ENCODE measurements at places on chromosomes 5 and 9.

- DNase-seq: no peak
Measured at GRCh38 chr5:116216246-116216645, 131.4 kb downstream of the COMMD10 start.

- DNase-seq: no peak
Measured at GRCh38 chr9:135697226-135697625, 2.1 kb downstream of the SOHLH1 start.

- no peak for DNase-seq
Measured at GRCh38 chr5:6804766-6805501, 91.7 kb downstream of the TENT4A start.

GRCh38 chr9:107782789-107783188 is 293.2 kb upstream of the KLF4 start:
- DNase-seq: no peak

- no peak for DNase-seq
Measured at GRCh38 chr9:109996936-109997580, 210.9 kb downstream of the C9orf152 start.

- no peak for DNase-seq
Measured at GRCh38 chr9:17230646-17231045, 95.8 kb downstream of the CNTLN start.

DNA sequence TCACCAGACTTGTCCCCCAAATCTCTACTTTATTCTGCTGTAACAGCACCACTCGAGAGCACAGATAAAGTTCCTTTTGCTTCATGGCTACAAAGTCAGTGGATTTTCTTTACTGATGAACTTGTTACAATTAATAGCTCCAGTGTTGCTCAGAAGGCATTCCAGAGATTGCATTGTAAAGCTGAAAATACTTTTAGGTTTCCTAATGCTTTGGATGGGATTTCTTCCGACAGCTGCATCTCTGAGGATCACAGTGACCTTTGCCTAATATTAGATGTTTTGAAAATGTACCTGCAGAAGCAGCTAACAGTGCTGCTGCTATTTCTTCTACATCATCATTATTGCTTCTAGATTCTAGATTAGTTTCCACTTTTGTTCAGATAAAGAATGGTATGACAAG is 58.8 kb upstream of the TMEM171 start:
- DNase-seq: no peak

- no peak for DNase-seq
Measured at GRCh38 chr5:5739490-5739945, 317.0 kb downstream of the ICE1 start.

DNA sequence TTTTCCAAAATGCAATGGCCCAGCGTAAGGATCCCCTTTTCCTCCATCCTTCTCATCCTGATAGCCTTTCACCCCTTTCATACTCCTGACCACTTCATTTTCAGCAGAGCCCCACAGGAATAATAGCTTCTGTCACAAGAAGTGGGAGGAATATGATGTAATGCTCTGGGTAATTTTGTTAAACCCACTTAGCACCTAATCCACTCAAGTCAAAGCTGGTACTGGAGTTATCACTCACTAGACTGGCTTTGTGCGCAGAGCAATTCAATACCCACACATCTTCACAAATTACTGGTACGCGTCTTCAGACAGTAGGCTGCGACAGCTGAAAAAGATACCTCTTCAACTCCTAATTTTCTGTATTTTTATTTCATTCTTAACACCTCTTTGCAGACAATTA is 2232.8 kb upstream of the WWC1 start:
- DNase-seq: no peak

DNA sequence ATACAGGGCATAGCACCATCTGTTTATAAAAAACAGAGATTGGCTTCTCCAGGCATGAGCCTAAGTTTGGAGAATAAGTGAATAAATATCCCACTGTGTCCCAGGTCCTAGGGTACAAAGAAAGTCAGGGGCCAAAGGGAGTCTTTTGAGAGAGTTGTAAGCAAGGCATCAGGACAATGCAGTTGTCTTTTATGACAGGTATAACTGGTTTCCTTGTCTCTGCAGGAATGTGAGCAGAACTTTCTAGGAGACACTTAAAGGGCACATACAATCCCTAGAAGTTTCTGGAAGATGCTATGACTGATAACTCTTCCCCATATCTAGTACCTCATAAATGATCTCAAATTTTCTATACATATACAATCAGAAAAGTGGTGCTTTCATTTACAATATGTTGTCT is 245.6 kb upstream of the RGMB start:
- no peak for DNase-seq

- no peak for DNase-seq
Measured at GRCh38 chr5:3043600-3043999, 292.1 kb upstream of the IRX2 start.

GRCh38 chr9:18857334-18857733 is 175.7 kb downstream of the SAXO1 start:
- no peak for DNase-seq

DNA sequence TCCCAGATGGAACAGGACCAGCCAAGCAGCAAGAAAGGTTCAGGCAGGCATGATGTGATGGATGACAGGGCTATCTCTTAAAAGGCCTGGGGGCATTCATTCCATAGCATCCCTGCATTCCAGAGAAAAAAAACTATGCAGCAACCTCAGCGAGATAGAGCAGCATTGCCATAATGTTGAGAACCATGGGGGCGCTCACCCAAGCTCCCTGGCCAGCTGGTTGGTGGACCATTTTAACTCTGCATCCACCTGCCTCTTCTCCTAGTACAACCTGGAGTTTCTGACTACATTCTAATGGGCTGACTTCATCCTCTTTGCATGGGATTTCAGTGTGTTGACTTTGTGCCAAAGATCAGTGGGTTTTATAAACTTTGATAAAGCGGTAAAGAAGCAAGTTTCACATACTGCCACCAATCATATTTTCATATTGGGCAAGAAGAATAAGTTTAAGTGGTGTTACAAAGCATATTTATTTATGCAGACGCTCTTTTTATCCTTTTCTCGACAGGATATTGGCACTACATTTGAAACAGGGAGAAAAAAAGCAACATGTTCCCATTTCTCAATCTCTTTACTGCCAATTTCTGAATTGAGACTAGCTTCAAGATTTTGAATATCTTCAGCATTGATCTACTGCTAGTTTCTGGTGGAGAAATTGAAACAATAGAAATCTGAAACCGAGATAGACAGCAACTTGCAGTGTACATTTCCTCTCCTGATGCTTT is 378.3 kb upstream of the WWC1 start:
- DNase-seq: no peak

DNA sequence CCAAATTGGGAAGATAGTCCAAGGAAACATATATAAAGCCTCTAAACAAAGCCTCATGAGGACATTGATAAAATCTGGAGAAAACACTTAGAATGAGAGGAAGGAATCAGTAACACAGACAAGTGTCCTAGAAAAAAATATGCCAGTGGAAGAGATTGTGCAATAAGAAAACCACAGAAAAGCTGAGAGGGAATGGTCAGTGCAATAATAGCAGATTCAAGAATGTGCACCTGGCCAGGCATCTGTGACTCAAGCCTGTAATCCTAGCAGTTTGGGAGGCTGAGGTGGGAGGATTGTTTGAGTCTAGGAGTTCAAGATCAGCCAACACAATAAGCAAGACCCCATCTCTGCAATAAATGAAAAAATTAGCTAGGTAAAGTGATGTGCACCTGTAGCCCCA is 691.2 kb upstream of the CDH6 start:
- DNase-seq: no peak

GRCh38 chr9:95366731-95367325 is 49.3 kb upstream of the FANCC start:
- DNase-seq: no peak

DNA sequence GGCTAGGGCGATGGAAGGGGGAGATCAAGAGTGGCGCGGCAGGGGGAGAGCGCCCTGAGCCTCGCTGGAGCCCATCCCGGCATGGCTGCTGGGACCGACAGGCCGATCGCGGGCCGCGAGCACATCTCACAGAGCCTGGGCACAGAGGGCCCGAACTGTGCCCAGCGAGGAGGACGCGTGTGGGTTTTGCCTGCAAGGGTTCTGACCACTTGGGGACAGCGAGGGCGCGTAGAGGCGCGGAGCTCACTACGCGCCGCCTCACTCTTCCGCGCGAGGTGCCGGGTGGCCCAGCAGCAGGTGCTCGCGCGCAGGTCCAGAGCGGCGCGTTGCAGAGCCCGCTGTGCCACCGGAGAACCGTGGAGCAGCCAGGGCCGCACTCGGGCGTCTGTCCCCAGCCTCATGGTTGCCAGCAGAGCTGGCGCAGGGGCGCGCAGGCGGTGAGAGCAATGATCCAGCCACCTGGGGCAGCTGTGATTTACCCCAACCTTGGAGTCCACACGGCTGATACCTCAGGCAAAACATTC is 16.3 kb upstream of the PITX1 start:
- no peak for DNase-seq

DNA sequence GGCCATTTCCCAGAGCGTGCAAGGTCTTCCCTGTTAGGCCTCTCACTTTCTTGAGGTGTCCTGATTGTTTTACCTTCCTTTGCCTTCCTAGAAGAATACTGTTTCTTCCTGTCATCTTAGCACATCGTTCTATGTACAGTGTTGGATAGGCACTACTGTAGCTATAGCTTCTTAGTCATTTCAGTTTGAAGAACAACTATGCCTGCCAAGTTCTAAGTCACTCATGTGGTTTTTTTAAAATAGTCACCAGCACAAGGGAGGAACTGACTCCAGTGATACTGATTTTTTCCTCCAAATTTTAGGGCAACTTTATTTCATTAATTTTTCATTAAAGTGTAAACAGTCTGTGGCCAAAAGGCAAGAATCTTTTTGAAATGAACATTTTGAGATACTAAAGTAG is 122.4 kb upstream of the NR5A1 start:
- no peak for DNase-seq

DNA sequence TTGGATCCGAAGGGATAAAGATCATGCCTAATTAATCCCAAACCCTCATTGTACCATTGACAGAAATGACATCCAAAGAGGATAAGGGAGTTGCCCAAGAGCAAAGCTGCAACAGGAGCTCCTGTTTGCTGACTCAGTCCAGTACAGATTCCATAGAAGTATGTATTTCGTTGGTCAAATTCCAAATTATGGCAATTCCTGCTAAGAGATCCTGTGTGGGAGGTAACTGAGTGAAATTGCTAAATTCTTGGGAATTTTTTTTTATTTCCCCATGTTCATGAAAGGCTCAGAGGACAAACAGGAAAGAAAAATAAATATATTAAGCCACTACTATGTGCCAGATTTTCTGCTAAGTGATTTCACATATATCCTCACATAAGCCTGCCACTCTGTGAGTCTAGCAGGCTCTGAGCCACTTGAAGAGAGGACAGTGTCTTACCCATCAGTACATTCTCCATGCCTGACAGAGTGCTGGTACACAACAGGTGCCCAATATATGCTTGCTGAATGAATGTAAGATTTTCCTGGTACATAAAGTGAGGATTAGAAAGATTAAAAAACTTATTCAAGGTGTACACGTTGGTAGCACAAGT is 132.7 kb downstream of the GLIS3 start:
- no peak for DNase-seq

GRCh38 chr5:39253196-39253595 is 33.8 kb upstream of the FYB1 start:
- DNase-seq: no peak

- no peak for DNase-seq
Measured at GRCh38 chr5:73989956-73990355, 364.0 kb downstream of the ARHGEF28 start.

DNA sequence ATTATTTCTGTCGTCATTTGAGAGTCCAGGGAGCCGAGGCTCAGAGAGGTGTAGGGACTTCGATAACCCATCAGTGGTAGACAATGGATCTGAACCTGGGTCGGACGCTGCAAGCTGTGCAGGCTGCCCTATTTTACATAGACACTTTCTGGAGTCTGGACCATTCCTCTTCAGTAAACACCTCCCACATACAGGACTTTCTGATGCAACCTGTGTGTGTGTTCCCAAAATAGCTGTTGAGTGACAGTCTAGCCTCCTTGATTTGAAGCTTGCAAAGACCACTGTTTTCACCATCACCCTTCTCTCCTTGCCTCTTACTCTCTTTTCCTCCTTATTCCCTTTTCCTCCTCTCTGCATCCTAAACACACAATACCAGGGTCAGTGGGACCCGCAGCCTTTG is 30.7 kb downstream of the CFAP77 start:
- DNase-seq: no peak

DNA sequence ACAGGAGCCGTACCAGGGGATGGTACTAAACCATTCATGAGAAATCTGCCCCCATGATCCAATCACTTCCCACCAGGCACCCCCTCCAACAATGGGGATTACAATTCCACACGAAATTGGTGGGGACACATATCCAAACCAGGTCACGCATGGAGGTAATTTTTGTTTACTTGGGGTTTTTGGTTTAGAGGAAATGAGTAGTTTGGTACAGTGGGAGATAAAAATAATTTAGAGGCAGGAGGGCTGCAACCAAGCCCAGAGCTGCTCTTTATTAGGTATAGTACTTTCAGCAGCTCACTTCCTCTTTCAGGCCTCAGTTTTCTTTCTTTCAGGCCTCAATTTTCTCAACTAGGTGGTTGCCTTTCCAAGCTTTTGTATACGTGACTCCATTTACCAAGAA is 23.2 kb downstream of the PRUNE2 start:
- no peak for DNase-seq

DNA sequence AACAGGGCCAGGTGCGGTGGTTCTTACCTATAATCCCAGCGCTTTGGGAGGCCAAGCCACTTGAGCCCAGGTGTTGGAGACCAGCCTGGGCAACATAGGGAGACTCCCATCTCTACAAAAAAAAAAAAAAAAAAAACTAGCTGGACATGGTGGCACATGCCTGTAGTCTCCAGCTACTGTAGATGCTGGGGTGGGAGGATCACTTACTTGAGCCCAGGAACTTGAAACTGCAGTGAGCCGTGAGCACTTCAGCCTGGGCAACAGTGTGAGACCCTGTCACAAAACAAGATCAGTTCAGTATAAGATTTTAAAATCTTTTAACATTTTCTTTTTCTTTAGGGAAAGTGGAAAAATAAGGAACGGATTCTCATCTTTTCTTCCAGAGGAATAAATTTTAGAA is 2.5 kb downstream of the BRIX1 start:
- DNase-seq: no peak

DNA sequence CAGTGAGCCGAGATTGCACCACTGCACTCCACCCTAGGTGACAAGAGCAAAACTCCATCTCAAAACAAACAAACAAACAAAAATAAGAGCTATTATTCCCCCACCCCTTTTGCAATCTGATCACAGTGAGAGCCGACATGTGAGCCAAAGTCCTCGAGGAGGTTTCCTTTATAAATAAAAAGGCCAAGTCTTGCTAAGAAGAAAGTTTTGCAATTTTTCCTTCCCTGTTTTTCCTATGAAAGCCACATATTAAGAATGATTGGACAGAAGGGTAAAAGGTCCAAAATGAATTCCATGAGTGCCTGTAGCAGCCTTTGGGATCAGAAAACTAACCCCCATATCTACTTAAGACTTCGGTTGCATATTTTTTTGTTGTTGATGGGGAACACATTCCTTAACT is 179.7 kb downstream of the TSSK1B start:
- DNase-seq: no peak

DNA sequence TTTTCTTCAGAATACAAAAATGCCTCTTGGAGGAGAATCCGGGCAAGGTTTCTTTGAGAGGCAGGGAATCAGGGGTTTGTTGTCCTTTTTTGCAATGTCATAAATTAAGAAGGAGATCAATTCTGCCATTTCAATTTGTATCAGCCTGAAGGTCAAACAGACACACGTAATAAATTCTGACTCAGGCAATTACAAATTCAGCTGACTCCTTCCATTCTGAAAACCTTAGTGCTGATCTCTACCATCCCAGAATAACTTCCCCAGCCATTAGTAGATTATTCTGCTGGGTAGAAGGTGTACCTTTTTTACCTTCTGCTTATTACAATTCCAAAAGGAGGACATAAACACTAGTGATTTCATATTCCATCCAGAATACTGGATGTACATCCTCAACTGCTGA is 516.6 kb downstream of the AGTPBP1 start:
- DNase-seq: no peak

GRCh38 chr9:9319007-9319406 is 1293.8 kb downstream of the PTPRD start:
- no peak for DNase-seq
